Sigmoid colon (tissue), 7 donors: ENCODE measurements at places on chromosomes 3 and 15. TPM values are rescaled to one million over a fixed set of nuclear protein-coding genes. Genes with fewer than 3 reads are reported as not detected.

The SNX4 gene
- polyA plus RNA-seq: 49.2 TPM

The THBS1 gene
- 16.8 TPM for polyA plus RNA-seq

The TGM5 gene
- not detected for polyA plus RNA-seq

The GOLGB1 gene
- 13.2 TPM for polyA plus RNA-seq

The CGNL1 gene
- polyA plus RNA-seq: 1.8 TPM

The POPDC2 gene
- polyA plus RNA-seq: 1.2 TPM

The GCNT3 gene
- 129 TPM for polyA plus RNA-seq

The MRPS25 gene
- polyA plus RNA-seq: 86.1 TPM

The C3orf22 gene
- not detected for polyA plus RNA-seq

The CCR8 gene
- not detected for polyA plus RNA-seq

The CDHR4 gene
- polyA plus RNA-seq: not detected

The SAMD7 gene
- not detected for polyA plus RNA-seq

The NIPA2 gene
- polyA plus RNA-seq: 25.2 TPM

The FSTL1 gene
- 8.1 TPM for polyA plus RNA-seq

The RPL35A gene
- polyA plus RNA-seq: 1,812 TPM

The GABRA5 gene
- not detected for polyA plus RNA-seq

The POLR2M gene
- 42.0 TPM for polyA plus RNA-seq

The CHRM5 gene
- not detected for polyA plus RNA-seq

The FGF12 gene
- polyA plus RNA-seq: 0.32 TPM

The OSTN gene
- polyA plus RNA-seq: not detected

The ISLR gene
- 16.3 TPM for polyA plus RNA-seq

The GATM gene
- polyA plus RNA-seq: 12.0 TPM

The EFL1 gene
- polyA plus RNA-seq: 10.8 TPM

The THOC7 gene
- 109 TPM for polyA plus RNA-seq

The MAP1A gene
- polyA plus RNA-seq: 4.8 TPM

The GNAT1 gene
- polyA plus RNA-seq: not detected

The KBTBD13 gene
- not detected for polyA plus RNA-seq

The RARRES1 gene
- 10.2 TPM for polyA plus RNA-seq

The BOC gene
- polyA plus RNA-seq: 4.2 TPM

The STRC gene
- not detected for polyA plus RNA-seq

The PPP1R14D gene
- polyA plus RNA-seq: 212 TPM

The TOPAZ1 gene
- polyA plus RNA-seq: not detected

The VPS33B gene
- 13.4 TPM for polyA plus RNA-seq

The NUP210 gene
- 26.4 TPM for polyA plus RNA-seq

The RETNLB gene
- 86.0 TPM for polyA plus RNA-seq

The JAGN1 gene
- 24.7 TPM for polyA plus RNA-seq

The TMEM212 gene
- not detected for polyA plus RNA-seq

The GOLGA6L26 gene
- polyA plus RNA-seq: 0.60 TPM

The CHSY1 gene
- polyA plus RNA-seq: 8.2 TPM

The C3orf49 gene
- polyA plus RNA-seq: not detected

The GABRG3 gene
- not detected for polyA plus RNA-seq

The SCAANT1 gene
- polyA plus RNA-seq: not detected

The EPHB1 gene
- polyA plus RNA-seq: 0.29 TPM

The KCNAB1 gene
- polyA plus RNA-seq: not detected

The ETFA gene
- polyA plus RNA-seq: 476 TPM
